ENCODE measurements at places on chromosomes 16 and 17.

GRCh38 chr16:49884033-49885015 is 28.4 kb upstream of the ZNF423 start:
- no peak for DNase-seq

DNA sequence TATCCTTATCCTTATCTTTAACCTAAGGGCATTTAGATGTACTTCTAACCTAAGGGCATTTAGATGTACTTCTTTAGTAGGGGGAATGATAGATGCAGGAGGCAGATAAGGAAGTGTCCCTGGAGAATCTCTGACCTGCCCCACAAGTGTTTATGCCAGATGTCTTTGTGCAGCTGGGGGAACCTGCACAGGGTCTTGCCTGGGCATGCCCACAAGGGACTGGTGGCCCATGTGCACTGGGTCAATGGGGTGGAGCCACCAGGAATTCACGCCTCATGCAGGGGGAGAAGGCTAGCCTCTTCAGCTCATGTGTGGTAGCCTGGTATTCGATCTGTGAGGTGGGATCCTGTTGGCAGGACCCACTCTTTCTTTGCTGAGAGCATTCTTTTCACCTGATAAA is 38.0 kb downstream of the CA10 start:
- DNase-seq, result no peak

DNA sequence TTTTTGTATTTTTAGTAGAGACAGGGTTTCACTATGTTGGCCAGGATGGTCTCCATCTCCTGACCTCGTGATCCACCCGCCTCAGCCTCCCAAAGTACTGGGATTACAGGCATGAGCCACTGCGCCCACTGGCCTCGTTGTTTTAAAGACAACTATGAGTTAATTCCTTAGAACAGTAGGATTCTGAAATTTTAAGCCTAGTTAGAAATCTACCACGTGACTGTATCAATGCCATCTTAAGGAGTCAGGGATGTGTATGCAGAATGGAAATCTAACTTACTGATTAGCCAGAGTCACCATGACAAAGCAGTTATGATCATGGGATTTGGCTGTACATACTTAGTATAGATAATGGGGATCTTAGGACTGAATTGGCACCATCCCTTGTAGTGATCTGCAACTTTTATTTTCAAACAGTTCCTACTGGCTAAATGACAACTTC is 2.8 kb downstream of the CEP20 start:
- DNase-seq, result no peak

DNA sequence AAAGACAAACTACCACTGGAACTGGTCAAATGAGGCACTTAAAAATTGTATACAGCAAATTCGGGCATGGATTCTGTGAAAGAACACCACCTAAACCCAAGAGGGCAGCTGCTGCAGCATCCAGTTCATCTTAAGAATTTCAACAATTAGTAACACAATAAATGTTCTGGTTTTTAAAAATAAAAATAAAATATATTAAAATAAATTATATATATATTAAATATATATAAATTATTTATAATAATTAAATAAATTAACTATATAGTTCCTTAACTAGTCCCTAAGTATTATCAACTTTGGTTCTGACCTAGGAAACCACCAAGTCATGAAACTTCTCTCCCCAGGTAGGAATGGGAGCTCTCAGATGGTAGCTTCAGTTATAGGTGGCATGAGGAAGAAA is 13.4 kb upstream of the RFFL start:
- no peak for DNase-seq

DNA sequence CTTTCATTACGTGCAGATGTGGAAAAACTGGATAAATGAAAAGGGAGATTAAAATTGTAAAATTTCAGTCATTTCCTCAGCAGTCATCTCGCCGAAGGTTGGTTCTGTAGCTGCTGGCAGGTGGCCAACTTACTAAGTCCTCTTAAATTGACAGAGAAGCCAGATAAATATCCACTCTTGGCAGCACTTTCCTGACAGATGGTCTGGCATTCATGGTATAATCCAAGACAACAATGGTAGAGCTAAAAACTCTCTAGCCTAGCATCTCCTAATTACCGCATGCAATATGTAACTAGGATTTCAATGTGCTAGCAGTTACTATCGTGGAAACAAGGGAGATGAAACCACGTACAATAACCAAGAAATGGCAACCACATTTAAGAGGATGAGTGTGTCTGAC is 306.3 kb downstream of the CNTNAP4 start:
- DNase-seq, result no peak

GRCh38 chr17:5693821-5694220 is 109.5 kb upstream of the NLRP1 start:
- no peak for DNase-seq

DNA sequence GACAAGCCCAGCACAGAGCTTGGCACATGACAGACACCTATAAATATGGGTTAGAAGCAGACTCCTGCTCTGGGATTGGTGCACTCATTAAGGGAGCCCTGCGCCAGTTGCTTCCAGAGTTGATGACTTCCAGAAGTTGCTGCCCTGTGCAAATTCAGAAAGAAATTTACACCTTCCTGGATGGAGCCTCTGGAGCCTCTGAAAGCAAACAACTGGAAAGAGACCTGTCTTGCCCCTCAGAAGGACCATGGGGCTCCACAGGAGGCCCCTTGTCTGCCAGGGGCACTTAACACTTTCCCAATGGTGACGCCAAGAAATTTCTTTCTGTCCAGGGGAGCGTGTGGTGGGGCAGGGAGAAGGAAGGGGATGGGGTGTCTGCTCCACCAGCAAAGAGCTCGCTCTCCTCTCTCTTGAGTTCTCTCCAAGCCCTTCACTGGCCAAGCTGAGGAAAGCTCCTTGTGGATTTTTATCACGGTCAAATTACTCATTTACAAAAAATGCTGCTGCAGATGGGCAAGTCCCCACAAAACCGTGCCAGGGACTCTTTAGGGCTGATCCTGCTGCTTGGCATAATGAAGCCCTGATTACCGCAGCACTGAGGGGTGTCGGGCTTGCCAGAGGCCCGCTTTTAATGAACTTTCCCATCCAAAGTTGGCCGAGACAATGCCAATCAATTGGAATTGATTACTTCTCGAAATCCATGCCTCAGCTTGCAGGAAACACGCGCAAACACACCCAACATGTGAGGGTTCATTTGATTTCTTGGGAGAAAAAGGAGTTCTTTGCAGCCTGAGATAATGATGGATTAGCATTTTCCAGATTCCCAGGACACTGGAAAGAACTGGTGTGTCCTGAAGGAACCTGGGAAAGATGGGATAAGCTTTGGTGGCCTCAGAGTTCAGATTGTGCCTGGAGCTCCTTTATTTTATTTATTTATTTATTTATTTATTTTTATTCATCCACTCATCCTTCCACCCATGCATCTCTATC is 583.6 kb upstream of the CDH5 start:
- no peak for DNase-seq

DNA sequence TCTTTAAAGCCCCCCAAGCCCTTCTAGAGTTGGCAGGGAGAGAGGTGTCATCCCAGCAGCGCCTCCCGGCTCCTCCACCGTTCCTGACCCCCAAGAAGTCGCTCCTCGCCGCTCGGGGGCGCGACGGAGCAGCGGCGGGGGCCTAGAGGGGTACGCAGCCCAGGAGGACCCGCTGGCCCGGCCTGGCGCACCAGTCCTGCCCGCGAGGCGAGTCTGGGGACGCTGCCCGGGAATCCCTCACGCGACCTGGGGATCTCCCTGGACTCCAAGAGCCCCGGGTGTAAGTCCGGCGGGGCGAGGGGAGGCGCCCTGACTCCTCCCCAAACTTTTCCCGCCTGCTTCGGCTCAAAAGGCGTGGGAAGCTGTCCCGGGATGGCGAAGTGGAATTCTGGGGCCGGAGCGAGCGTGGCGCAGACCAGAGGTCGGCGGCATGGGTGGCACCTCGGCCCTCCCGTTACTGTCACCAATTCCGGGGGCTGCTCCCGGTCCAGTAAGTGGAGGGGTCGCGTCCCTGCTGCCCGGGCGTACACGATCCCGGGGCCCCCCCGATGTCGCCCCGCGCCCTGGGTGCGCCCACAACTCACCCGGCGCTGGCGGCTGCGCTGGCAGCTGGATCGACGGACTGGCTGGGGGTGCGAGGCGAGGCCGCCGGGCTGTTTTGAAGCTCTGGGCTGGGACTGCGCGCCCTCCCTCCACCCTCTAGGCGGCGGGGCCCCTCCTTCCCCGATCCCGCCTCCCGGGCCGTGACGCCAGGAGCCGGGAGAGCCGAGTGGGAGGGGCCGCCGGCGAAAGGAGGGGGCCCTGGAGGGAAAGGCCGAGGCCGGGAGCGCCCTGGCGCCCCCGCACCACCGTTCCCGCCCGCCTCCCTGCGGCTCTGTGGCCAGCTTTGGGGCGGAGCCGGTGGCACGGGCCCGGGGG is at the start of gene EMP2:
Gene EMP2, minus strand, starts transcription at position 634 of the 918 bp plus-strand sequence. CDS start 32,981 bp downstream, outside the sequence.
- DNase-seq, result no peak

DNA sequence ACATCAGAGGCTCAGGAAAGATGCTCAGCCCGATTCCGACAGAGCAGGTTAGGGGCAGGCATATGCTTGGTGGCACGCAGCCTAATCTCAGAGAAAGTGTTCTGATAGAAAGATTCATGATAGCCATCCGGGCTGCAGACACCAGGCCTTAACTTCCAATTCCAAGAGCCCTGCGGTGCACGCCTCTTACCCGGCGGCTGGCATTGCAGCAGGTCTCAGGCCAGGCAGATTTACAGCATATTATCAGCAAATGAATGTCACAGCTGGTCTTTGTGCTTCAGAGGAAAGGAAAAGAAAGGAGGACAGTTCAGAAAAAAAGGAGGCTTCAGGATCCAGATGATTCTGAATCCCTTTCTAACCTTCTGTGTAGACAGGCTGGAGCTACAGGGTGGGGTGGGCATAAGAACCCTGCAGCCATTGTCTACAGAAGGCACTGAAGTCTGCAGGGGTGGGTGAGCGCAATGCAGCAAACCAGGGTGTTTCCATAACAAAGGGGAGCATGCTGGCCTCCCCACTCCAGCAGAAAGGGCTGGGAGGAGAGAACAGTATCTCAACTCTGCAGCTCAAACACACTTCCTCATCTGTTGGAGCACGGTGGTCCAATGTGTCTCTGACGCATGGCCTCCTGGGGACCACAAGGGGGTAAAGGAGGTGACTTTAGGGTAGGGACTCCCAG is 277.4 kb upstream of the XYLT1 start:
- no peak for DNase-seq

GRCh38 chr17:67211742-67212141 is 33.3 kb downstream of the HELZ start:
- DNase-seq, result no peak

DNA sequence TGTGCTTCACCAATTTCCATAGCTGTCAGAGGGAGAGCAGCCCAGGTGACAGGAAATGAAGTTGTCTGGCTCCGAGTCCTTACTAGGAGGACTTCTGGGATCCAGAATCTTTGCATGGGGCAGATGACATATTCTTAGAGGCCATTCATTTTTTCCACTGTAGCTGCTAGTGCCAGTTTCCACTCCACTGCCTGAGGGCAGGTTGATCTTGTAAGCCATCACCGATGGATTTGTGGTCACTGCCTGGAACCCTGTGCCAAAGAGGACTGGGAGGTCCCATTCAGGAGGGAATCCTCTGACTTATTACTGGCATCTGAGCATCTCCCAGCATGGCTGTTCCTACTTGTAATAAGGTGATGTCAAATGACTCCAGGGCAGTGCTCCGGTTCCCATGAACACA is 144.1 kb upstream of the KCNJ18 start:
- DNase-seq, result no peak

GRCh38 chr16:82671741-82672140 is 45.0 kb downstream of the CDH13 start:
- no peak for DNase-seq

DNA sequence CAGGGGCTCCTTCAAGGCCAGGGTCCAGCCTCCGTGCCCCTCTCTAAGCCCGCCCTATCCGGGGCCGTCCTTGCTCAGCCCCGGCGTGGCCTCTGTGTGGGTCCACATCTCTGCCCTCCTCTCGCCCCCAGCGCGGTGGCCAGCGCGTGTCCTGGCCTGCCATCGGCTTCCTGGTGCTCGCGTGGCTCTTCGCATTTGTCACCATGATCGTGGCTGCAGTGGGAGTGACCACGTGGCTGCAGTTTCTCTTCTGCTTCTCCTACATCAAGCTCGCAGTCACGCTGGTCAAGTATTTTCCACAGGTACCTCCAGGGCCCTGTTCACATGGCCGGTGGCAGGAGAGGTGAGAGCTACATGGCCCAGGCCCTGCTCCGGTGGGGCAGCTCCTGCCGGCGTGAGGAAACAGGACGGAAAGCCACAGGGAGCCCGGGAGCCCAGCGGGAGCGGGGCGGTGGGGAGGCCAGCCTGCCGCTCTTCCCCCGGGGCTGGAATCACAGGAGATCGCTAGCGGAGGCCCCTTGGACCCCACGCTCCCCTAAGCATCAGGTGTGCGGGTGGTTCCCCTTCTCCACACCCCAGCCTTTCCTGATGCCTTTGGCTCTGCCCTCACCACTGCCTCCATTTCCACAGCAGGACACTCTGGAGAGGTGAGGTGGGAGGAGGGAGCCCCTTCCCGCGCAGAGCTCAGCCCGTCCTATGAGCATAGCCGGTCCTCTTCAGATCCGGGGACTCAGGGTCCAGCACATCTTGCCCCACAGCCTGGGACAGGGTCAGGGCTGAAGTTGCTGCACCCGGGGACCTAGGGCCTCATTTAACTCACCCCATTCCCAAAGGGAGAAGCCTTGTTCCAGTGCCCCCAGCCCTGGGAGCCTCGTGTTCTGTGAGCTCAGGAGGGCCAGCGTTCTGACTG is 10.2 kb downstream of the TAX1BP3 start:
- DNase-seq, result no peak

DNA sequence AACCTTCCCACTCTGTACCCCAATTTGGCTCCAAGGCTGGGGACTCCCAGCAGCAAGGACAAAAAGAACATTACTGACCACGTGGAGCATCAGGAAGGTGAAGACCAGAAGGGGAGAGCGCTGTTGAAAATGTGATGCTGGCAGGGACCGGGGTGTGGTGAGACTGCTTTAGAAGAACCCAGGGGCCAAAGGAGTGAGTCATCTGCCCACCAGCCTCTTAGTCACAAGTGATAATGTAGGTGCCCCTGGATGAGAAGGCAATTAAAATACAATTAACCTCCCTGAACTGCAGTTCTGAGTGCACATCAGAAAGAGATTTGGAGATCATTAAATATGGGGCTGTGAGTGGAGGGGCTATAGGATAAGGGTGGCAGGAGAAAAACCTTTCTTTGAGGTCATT is 366.6 kb upstream of the CCL2 start:
- no peak for DNase-seq

DNA sequence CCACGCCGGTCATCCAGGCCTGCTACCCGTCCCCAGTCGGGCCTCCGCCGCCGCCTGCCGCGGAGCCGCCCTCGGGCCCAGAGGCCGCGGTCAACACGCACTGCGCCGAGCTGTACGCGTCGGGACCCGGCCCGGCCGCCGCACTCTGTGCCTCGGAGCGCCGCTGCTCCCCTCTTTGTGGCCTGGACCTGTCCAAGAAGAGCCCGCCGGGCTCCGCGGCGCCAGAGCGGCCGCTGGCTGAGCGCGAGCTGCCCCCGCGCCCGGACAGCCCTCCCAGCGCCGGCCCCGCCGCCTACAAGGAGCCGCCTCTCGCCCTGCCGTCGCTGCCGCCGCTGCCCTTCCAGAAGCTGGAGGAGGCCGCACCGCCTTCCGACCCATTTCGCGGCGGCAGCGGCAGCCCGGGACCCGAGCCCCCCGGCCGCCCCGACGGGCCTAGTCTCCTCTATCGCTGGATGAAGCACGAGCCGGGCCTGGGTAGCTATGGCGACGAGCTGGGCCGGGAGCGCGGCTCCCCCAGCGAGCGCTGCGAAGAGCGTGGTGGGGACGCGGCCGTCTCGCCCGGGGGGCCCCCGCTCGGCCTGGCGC is 2.4 kb downstream of the HIC1 start:
- DNase-seq, result no peak
